Thyroid gland (tissue), 4 donors: ENCODE measurements at places on chromosomes 1 and 21.

DNA sequence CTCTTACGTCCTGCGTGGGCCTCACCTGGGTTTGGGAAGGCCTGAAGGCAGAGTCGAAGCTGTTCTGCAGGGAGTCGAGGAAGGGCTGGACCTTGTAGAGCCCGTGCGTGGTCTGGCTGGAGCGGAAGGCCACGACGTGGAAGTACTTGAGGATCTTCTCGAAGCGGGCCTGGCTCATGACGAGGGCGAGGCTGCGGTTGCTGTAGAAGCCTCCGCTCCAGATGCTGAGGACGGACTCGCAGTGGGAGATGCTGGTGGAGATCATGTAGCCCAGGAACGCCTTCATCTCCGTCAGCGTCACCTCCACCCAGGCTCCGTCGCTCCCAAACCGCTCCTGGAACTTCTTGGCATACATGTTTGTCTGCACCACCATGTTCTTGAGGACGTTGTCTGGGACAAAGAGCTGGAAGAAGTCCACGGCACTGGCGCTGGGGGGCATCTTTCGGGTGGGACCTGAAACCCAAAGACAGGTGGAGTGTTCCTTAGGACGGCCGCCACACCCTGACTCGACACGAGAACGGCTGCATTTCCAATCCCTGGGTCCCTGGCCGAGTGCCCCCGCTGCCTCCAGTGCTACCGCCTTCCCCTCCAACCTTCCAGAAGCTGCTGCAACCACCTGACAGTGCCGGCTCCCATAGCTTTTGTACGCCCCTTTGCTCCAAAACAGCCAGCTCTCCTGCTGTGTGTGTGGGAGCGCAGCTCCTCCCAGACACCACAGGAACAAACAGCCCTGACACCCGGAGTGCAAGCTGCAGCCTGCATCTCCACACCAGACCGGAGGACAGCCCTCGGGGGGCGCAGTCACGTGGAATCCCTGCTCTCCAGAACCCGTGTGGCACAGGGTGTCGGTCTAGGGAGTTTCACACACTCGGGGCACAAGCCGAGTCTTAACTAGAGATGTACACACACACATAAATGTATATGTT is 69.0 kb downstream of the PGBD5 start:
- DNase-seq, result no peak

DNA sequence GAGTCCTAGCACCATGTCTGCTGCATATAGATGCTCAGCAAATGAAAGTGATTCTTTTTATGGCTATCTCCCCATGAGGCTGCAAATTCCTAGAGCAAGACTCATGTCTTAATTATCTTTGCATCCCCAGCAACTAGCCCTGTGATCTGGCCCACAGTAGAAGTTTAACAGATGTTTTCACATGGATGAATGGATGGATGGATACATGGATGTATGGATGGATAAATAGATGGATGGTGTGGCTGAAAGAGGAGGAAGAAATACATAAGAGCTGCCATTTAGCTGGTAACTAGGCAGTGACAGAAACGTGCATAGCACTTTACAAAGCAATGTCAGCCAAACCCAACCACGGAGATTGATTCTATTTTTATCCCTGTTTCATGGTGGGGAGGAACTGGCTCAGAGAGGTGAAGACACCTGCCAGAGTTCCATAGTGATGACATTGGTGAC is 32.7 kb upstream of the ZBTB40 start:
- DNase-seq, result no peak

DNA sequence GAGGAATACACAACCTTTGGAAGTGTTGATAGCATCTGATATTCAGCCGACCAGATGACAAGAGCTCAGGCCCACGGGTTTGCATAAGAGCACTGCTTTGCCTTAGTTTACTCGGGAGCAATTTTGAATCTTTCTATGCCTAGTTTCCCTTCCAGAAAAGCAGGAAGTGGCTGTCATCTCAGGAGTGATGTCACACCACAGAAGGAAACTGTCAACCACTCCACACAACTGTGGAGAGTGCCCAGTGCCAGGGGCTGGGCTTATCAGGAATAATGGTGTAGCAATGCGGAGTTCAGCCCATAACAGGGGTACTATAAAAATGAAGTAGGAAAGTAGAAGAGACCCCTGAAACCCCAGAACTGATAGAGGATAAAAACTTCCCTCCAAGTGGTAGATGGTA is 28.4 kb downstream of the NTPCR start:
- no peak for DNase-seq

DNA sequence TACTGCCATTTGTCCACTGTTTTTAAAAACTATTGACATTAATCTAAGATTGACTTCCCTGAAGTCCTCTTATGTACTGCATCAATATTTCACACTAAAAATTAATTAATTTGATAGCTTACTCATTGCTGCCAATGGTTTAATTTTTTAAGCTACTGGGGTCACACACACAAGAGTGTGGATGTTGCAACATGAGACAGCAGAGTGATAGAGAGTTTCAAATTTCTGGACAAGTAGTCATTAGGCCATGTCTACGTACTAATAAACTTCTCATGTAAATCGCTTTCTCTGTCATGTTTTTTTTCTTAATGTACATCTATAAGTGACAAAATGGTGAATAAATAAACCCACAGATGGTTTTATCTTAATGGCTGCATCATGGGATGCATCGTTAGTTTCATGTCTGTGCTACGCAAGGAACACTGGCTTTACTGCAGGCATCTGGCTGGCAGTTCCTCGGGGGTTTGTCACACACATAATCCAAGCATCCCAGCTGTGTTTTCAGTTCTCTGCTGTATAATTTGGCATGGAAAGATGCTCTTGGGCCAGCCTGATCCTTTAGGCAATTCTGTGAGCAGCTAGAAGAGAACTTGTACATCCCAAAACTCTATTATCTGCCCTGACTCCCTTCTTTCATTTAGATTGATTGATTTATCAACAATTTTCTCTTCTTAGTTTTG is 16.4 kb upstream of the CHODL start:
- DNase-seq, result no peak

DNA sequence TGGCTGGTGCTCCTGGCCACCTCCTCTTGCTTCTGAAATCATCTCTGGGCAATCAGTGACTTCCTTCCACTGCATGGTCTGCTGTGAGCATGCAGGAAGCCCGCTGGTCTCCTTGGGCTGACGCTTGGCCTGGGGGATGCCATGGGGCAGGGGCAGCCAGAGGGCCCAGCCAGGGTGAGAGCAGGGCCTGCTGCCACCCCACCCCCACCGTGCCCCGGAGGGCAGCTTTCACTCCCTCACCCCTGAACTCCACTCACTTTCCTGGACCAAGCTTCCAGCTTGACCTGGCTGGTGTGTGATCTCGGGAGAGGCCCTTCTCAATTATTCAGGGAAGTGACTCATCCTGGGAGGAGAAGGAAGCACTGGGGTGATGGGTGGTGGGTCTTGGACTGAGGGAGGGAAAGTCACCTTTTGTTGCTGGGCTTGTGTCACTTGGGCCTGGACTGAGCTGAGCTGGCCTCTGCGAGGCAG is 270.2 kb upstream of the CSF3R start:
- DNase-seq, result no peak
